ENCODE measurements at places on chromosomes 1 and 21.

DNA sequence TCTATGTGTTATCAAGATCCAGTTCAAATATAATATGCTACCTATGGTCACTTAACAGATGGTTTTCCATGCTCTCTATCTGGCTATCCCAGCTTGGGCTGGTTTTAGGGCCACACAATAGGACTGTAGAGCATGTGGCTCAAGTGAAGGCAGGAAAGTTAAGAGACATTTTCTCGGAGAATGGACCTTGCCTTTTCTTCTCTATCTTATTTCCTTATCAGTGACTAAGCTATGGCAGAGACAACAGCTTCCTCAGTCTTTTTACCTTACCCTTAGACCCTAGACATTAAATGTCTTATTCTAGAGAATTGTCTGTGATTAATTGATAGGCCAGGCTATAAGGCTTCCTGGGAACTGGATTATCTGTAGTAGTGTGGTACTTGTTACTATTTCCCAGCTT lies 28.1 kb downstream of the CD101 start:
- no peak for DNase-seq

DNA sequence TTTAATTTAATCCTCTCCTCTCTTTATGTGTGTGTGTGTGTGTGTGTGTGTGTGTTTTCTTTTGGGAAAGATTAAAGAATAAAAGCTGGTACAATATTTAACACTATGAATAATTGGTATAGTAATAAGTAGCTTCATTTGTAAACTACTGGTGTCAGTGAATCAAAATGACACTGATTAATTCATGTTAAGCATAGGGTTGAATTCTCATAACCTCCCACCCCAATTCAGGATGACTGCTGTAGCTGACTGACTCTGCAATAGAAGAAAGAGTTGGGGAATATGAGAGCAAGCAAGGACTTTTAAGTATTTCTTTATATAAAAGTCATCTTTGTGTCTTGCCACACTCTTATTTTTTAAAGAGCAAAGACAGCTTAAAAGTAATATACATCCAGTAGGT lies 13.1 kb downstream of the SLC30A7 start:
- no peak for DNase-seq

DNA sequence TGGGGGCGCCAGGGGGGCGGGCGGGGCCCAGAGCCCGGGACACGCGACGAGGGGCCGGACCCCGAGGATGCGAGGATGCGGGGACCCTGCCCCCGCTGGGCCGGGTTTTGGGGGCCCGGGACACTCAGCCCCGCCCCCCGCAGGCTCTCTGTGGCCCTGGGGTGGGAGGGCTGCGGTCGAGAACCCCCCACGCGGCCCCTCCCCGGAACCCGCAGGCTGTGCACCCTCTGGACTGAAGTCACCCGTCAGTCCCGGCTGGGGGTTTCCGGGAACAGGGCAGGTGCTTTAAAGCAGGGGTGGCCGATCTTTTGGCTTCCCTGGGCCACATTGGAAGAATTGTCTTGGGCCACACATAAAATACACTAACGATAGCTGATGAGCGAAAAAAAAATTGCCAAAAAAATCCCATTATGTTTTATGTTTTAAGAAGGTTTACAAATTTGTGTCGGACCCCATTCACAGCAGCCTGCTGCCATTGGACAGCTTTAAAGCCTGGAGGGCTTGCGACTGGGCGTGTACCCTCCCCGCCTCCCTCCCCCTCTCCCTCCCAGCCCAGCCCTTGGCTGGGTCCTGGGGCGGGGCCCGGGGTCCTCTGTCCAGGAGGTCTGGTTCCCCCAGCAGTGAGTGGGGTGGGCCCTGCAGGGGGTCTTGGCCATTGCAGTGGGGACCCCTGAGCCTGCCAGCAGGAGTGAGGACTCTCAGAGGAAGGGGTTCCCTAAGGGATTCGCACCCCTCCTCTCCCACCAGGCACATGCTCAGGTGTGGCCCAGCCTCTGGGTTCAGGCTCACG lies 21.6 kb upstream of the C1orf159 start:
- DNase-seq = peak; percentile 61

DNA sequence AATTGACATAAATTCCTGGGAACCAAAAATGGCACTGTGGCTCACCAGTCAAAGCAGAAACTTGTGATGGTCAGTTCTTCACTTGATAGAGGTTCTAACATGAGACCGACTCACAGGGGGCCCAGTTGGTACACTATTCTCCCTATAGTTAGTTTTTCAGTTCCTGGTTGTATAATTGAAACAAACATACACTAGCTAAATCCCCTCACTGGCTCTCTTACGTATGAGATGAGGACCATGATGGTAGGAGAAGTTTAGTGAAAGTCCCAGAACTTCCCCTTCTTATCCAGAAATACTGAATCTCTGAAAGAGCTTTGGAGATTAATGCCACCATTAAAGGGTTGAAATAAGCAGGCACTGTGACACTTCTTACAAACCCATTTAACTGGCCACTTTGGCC lies 2.8 kb upstream of the S100B start:
- no peak for DNase-seq

GRCh38 chr1:6338695-6339094 lies 54.9 kb downstream of the ACOT7 start:
- no peak for DNase-seq

DNA sequence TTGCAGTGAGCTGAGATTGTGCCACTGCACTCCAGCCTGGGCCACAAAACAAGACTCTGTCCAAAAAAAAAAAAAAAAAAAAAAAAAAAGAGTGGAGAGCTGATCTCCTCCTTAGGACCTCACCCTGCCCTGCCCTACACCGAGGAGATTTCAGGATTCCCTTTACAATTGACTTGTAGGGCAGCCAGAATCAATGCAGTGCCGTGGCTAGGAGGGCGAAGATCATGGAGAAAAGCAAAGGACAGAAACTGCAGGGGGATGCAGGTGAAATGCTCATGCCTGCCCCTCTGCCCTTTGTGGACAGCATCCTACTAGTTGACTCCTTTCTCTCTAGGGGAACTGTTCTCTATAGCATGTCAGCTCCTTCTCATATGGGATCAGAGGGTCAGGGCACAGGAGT lies 9.6 kb downstream of the FHAD1 start:
- no peak for DNase-seq

DNA sequence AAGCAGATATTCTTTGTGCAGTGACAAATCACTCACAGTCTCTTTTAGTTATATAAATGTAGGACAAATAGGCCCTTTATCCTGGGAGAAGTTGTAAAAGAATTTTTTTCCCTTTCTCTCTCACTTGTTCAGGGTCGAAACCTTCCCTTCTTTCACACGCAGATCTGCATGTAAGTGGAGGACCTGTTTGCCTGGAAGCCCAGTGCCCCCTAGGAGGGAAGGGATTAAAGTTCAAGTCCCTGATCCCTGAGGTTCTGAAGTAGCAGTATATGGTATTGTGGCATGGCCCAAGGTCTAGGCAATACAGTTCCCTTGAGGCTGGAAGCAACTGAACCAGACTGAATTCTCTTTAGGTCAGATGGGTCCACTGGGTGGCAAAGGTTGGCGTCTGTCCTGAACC lies 48.6 kb upstream of the PTGFRN start:
- DNase-seq = no peak
